ENCODE measurements at places on chromosomes 1 and 21.

- DNase-seq: no peak
Measured at GRCh38 chr1:243264717-243265116, 8.9 kb downstream of the SDCCAG8 start.

GRCh38 chr1:245946905-245947304, 560.2 kb downstream of the SMYD3 start:
- no peak for DNase-seq

- peak; percentile 71 for DNase-seq
Measured at GRCh38 chr21:45248893-45249381, 38.8 kb downstream of the POFUT2 start.

DNA sequence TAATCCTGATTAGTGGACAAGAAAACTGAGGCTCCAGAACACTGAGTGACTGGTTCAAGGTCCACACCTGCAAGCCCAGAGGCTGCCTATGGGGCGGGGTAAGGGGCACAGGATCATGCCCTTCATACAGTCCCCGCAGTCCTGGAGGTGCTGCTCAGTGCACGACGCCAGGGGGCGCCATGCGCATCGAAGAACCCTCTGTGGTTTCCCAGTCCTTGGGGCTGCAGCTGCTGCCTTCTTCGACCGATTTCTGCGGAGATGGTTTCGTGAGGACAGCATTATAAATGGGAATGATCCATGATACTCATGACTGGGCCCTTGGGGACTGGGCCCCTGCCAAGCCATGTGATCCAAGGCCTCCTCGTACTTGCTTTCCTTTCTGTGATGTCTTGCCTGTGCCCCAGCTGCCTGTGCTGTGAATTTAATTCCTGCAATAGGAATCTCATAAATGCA, 37.1 kb upstream of the ARHGEF10L start:
- peak; percentile 45 for DNase-seq

DNA sequence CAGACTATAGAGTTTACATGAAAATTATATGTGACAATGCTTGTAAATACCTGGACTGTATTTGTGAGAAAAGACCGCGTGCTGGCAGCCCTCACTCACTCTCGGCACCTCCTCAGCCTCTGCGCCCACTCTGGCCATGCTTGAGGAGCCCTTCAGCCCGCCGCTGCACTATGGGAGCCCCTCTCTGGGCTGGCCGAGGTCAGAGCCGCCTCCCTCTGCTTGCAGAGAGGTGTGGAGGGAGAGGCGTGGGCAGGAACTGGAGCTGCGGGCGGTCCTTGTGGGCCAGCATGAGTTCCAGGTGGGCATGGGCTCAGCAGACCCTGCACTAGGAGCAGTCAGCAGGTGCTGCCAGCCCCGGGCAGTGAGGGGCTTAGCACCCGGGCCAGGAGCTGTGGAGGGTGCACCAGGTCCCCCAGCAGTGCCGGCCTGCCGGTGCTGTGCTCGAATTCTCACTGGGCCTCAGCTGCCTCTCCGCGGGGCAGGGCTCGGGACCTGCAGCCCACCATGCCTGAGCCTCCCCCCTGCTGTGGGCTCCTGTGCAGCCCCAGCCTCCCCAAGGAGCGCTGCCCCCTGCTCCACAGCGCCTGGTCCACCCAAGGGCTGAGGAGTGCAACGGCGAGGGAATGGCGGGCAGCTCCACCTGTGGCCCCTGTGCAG, 482.5 kb downstream of the AGBL4 start:
- no peak for DNase-seq

GRCh38 chr1:150404465-150404864, 40.5 kb downstream of the RPRD2 start:
- DNase-seq: no peak

DNA sequence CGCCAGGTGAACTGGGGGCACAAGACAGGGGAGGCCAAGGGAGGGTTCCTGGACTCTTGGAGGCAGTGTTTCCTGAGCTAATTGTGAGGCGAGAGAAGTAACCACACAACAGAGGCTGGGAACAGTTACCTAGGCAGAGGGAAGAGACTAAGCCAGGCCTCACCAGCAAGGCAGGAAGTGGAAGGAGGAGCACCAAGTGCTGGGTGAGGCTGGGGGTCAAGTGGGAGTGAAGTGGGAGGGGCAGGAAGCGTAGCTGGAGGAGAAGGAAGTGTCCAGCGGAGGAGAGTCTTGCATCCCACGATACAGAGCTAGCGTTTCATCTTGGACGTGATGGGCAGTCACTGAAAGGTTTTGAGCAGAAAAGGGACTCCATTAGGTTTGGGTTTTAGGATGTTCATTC, 48.3 kb upstream of the CAPZB start:
- no peak for DNase-seq

- DNase-seq: no peak
Measured at GRCh38 chr1:52623812-52624211, 9.2 kb upstream of the SHISAL2A start.

GRCh38 chr1:2127187-2128145, 67.1 kb downstream of the FAAP20 start:
- no peak for DNase-seq

DNA sequence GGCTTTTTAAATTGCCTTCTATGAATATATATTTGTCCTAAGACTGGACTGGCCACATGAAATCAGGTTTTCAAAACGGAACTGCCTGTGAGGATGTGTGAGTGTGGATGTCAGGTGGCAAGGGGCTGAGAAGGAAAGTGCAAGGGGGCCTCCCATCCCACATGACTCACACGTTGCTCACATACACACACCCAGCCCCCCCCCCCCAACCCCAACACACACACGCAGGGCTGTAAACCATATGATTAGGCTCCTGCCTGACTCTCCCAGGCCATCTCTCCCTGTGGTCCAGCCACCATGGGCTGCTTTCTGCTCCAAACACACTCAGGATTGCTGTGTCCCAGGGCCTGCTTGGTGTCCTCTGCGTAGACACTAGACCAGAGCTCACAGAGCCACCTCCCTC, 22.4 kb downstream of the DEGS1 start:
- no peak for DNase-seq

DNA sequence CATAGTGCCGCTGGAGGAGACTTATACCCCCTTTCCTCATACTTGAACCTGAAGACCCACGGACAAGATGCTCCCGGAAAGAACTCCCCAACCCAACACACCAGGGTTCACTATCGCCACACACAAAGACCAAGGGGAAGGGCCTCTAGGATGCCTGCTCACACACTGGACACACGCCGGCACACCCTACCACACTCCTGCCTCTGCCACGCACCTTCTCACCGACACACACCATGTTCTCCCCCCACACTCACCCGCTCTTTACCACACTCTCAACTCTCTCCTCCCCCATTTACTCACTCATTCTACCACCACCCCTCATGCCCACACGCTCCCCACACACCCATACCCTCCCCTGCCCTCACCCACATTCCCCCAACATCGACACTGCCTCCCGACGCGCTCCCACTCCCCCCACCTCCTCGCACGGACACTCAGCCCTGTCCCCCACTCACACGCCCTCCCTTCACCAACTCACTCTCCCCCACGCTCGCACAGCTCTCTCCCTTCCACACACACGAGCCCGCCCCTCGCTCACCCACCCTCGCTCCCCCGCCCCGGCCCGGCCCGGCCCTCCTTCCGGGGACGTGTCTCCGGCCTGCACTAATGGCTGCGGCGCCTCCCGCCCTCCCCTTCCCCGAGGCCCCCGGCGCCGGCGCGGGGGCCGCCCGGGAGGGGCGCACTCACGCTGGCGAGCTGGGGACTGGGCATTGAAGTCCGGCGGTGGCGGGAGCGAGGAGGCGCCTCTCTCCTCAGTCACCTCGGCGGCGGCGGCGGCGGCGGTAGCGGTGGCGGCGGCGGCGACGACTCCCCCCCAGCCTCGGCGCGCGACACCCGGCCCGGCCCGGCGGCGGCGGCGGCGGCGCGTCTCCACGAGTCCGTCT, 626 bp downstream of the PTP4A2 start:
- no peak for DNase-seq

DNA sequence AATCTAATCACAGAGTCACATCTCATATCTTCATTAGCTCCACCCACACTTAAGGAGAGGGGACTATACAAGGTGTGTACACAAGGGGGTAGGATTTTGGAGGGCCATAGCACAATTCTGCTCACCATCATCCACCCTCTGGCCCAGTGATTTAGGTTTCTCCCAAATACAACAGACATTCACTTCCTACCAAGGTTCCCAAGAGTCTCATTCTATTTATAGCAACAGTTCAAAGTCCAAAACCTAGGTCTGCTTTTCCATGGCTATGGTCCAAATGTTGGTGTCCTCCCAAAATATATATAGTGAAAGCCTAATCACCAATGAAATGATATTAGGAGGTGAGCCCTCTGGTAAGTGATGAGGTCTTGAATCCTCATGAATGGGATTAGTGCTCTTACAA, 353.2 kb upstream of the PLD5 start:
- no peak for DNase-seq

DNA sequence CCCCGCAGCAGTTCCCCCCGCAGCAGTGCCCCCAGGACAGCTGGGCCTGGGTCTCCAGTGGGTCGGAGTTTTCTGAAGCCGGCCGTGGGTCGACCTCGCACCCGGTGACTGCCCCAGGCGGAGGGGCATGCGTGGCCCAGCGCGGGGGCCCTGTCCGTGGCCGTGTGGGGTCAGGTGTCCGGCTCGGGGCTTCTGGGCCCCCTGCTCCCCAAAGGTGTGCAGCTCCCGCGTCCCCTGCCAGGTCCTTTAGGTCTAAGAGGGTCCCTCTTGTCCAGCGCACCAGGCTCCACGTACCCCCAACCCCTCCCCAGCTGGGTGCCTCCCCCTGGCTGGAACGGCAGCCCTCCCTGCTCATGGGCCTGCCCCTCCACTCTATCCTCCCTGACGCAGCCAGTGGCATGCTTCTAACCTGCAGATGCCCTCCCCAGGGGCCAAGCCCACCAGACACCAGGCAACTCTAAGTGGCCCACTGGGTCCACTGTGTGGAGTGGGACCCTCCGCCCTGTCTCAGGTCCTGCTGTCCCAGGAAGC, 5.9 kb upstream of the HES4 start:
- no peak for DNase-seq

GRCh38 chr1:18549906-18550305, 69.2 kb downstream of the KLHDC7A start:
- DNase-seq: peak; percentile 63

DNA sequence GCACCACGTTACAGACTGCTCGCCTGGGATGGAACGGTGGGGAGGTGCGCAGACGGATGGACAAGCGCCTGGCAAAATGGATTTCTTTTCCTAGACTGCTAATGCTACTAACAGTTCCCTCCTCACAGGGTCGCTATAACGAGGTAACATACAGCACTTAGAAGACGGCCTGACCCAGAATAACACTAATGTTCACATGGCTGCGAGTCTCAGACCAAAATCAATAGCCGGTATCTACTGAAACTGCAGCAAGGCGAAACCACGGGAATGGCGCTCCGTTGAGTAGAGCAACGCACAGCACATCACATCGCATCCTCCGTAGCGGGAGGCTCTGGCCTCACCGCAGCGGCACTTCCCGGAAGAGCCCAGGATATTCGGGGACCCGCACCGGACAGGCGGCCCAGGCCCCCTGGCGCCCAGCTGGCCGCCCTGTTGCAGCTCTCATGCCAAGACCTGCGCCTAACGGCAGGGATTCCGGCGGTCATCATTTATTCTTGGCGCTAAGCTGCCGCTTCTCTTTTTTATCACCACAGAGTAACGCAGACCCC, 46.6 kb downstream of the VPS26C start:
- no peak for DNase-seq

DNA sequence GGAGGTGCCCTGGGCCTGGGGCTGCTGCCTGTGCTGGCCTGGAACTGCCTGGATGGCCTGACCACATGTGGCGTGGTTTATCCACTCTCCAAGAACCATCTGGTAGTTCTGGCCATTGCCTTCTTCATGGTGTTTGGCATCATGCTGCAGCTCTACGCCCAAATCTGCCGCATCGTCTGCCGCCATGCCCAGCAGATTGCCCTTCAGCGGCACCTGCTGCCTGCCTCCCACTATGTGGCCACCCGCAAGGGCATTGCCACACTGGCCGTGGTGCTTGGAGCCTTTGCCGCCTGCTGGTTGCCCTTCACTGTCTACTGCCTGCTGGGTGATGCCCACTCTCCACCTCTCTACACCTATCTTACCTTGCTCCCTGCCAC, 1.8 kb downstream of the GPR3 start:
- no peak for DNase-seq

- DNase-seq: peak; percentile 54
Measured at GRCh38 chr1:10726355-10726754, 70.1 kb downstream of the CASZ1 start.

- DNase-seq: peak; percentile 7
Measured at GRCh38 chr1:78650114-78650660, 556 bp downstream of the IFI44 start.
